Stimulated activated CD8-positive, alpha-beta memory T cell treated with anti-CD3 and anti-CD28 coated beads, Interleukin-7, amount 100 ng/mL, for 1 hour (primary cell): ENCODE measurements at places on chromosomes 7 and 10.

DNA sequence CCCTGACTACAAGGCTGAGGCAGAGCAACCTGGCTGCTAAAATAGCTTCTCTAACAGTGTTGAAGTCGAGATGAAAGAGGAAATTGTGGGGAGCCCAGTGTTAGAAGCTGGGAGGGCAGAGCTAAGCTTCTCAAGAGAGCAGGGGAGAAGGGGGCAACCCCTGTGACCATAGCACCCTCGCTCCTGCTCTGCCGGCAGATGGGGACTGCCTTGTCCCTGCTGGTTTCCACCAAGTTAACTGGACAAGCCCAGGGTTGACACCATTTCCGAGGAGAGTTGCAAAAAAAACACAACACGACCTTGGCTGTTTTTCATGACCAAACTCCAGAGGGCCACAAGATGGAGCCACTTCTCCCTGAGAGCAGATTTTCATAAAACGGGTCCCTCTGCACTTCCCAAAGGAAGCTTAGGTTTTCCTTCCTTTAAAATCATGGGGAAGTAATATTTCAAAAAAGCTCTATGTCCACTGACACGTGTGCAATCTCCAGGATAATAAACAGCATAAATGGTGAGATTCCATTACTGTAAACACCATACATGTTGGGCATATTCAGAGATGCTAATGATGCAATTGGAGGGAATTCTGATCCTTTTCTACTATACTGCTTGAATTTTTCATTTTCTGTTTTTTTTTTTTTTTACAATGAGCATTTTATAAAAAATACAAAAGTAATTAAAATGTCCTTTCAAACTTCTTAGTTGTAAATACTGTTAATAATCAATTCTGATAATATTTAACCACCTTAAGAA, 140.4 kb downstream of the PIP4K2A start:
- peak; percentile 5 for DNase-seq

DNA sequence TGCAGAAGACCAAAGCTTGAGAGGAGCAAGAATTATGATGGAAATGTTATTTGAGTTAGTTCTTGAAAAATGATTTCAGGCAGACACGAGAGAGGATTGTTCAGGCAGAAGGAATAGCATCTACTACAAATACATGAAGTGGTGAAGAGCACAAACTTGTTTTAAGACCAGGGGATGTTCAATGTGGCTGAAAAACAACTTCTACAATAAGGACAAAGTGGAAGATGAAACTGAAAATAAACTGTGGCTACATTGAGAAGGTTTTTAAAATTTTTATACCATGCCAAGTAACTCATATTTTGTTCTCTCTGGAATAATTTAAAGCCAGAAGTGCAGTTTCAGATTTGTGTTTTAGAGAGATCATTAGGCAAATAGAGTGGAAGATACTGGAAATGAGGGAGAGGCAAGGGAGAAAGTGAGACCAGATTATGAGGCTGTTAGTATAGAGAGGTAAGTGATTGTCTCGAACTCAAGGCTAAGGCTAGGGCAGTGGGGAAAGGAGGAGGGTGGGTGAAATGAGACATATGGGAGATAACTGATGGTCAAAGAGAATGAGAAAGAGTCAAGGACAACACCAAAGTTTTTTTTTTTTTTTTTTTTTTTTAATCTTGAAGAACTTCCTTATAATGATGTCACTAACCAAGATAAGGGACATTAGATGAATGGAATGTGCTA, 115.4 kb downstream of the MDFIC start:
- no peak for DNase-seq

DNA sequence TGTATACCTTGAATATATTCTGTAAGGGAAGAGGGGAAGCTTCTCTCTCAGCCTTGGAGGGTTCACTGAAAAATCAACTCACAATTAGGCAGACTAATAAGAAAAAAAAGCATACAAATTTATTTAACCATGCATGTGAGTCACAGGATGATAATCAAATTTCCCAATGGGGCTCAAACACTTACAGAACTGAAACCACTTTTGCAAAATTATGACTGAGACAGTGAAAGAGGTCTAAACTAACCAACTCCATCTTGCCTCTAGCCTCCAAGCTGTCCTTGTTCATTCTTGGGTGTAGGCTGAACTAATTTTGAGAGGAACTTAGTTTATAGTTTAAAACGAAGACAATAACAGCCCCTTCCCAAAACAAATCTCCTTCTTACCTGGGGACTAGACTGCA, 618.3 kb upstream of the AUTS2 start:
- no peak for DNase-seq

DNA sequence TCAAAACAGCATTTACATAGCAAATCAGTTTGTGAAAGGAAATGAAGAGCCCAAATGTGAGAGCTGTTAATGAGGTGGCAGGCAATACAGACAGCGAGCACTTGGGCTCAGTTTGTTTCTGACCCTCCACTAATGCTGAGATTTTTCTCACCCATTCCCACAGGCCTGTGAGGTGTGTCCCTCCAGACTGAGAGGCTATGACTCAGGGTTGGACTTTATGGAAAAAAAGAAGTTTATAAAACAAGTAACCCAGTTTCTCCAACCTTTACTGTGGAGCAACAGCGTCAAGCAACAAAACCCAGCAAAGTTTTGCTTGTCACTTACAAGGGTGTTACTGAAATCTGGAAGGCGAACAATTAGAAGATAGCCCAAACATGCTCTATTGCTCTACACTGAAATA, 4.9 kb upstream of the FEZF1 start:
- no peak for DNase-seq

DNA sequence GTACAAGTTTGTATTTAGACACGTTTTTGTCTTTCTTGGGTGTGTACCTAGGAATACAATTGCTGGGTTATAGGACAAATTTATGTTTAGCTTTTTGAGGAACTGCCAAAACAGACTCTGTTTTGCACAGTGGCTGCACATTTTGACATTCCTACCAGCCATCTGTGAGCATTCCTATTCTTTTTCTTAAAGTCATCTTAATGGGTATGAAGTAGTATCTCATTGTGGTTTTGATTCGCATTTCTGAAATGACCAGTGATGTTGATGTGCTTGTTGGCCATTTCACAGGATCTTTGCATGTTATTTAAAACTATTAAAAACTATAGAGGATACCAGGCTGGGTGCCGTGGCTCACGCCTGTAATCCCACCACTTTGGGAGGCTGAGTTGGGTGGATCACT, 32.6 kb upstream of the IL15RA start:
- no peak for DNase-seq

DNA sequence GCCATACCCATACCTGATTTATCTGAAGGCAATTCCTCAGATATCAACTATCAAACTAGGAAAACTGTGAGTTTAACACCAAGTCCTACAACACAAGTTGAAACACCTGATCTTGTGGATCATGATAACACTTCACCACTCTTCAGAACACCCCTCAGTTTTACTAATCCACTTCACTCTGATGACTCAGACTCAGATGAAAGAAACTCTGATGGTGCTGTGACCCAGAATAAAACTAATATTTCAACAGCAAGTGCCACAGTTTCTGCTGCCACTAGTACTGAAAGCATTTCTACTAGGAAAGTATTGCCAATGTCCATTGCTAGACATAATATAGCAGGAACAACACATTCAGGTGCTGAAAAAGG, 69.0 kb upstream of the RSBN1L start:
- no peak for DNase-seq

DNA sequence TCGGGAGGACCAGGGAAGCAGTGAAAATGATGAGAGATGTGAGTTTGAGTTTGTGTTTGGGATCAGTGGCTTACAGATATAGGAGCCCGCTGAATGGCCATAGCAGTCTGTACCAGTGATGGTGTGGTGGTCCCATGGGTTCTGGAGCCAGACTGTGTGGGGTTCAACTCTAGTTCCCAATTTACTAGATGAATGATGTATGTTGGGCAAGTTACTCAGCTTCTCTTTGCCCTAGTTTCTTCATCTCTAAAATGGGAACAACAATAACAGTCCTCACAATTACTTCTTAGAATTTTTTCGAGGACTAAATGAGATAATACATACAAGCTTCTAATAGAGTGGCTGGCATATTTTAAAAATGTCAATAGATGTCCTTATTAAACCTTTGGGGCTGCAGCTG, 184.4 kb downstream of the WNT2 start:
- DNase-seq, result no peak

GRCh38 chr7:102404005-102404861, 8.1 kb downstream of the PRKRIP1 start:
- DNase-seq, result no peak

DNA sequence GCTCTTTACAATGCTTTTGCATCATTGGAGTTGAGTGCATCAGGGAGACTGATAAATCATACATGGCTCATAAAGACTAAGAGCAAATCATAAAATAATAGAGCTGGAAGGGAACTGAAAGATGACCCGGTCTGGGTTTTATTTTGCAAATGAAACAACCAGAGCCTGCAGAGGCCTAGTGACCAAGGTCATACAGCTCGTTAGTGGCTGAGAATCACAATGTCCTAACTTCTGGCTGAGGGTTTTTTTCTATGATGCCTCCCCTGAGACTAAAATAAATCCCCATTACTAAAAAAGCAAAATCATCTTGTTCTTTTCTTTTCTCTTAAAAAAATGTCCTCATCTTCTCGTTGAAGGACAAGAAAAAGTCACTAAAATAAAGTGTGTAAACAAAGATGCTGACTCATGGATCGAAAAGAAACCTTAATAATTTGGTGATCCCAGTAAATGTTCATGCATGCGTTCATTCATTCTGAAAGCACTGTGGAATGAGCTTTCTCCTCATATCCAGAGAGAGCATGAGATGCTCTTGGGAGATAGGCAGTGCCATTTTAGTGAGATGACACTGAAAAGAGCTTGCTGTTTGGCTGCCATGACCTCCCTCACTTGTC, 107.8 kb upstream of the PHYHIPL start:
- DNase-seq, result no peak

GRCh38 chr10:29543715-29544114, 91.1 kb downstream of the SVIL start:
- DNase-seq, result no peak

- no peak for DNase-seq
Observed at GRCh38 chr7:129607471-129608120, 3.9 kb upstream of the NRF1 start.
